ENCODE measurements at places on chromosomes 11 and 22.
A peak's percentile ranks its signal among the peaks of the same experiment; 100 is the strongest.

DNA sequence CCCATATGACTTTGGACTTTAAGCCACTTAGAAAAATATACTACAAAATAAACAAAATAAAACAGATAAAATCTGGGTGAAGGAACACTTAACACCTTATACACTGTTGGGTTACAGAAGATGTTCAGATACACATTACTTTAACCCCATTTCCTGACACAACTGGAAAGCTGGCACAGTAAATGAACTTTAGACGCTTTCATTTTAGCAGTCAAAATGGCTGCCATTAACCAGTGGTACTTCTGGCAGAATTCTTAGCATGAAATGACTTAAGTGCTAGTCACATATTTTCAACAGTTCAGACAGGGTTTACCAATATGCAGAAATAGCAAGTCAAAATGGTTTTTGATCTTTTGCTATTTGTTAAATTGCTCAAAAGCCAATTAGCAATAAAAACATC, 37.9 kb downstream of the PIK3C2A start:
- DNase-seq: no peak

GRCh38 chr11:105933695-105934094, 88.3 kb downstream of the MSANTD4 start:
- no peak for DNase-seq

- DNase-seq: no peak
Measured at GRCh38 chr11:120579611-120580031, 68.1 kb downstream of the GRIK4 start.

GRCh38 chr11:210122-210802, 2.8 kb downstream of the RIC8A start:
- DNase-seq: no peak

DNA sequence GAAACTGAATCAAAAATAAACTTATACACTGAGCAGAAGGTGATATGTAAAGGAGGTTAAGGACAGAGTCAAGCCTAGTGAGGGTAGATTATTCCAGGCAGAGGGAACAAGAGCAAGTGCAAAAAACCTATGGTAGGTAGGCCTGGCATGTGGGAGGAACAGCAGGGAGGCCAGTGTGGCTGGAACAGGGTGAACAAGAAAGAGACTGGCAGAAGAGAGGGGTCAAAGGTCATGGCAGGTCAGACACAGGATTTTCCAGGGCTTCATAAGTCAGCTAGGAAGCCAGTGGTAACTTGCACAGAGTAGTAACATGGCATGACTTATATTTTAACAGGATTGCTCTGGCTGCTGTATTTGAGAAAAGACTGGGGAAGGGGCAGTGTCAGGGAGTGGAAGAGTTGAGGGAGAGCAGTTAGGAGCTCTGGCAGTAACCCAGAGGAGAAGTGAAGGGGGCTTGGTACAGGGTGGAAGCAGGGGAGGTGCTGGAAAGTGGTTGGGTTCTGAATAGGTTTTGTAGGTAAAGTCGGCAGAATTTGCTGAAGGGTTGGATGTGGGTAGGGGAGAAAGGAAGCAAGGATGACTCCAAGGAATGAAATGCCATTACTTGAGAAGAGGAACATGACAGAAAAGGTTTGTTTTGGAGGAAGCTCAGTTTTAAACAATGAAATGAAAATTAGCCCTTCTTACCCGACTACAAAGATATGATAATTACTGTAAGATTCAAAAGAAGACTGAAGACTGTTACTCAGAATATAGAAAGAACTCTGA, 86.2 kb downstream of the ZNRF3 start:
- DNase-seq: no peak

DNA sequence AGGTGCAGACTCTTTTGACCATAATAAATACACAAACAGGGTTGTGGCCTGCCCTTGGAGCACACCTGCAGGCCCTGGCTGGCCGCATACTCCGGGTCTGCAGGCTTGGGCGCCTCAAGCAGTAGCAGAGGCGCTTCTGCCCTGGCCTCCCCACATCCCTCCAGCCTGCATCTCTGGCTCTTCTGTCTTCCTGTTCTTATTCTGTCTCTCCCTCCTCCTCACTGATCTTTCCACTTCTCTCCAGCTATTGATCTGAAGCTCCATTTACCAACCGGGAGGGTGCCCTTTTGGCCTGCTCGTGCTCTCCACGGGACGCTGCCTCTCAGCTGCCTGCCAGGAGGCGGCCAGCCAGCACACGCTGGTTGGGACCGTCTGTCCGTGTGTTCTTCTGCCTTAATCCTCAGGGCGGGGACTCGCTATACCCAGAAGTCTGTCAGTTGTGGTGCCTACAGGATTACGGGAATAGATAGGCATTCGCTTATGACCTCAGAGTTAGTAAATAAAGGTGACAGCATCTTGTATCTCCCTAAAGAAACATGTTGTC, 5.2 kb downstream of the UPB1 start:
- no peak for DNase-seq

DNA sequence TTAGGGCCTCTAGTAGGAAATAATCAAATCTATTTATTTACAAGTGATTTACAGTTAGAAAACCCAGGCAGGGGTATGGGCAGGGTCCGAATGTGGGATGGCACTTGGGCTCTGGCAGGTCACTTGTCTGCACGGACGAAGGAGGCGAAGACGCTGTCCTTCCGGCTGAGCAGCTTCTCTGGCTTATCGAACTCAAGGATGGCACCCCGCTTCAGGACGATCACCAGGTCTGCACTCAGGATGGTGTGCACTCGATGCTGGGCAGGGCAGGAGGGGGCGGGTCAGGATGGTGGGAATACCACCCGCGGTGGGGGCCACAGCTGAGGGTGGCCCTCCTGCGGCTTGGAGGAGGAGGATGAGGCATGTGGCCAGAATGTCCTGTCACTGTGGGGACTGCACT, 4.4 kb upstream of the KCNJ11 start:
- DNase-seq: no peak

- no peak for DNase-seq
Measured at GRCh38 chr22:42229455-42230149, 40.9 kb downstream of the TCF20 start.

DNA sequence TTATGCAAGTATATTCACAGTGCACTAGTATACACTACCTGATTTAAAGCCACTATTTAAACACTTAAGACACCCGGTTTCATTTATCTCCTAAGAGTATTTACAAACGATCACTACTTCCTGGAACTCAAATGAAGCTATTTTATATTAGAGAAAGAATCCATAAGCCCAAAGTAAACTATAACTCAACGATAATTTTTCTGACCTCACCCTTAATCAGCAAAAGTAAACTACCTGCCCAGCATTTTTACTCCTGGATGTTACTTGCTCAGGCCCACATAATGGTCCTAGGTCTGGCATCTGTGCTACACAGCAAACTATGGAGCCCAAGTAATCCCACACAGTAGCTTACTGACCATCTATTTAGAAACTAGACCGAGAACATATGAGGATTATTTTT, 33.4 kb downstream of the TSG101 start:
- no peak for DNase-seq

DNA sequence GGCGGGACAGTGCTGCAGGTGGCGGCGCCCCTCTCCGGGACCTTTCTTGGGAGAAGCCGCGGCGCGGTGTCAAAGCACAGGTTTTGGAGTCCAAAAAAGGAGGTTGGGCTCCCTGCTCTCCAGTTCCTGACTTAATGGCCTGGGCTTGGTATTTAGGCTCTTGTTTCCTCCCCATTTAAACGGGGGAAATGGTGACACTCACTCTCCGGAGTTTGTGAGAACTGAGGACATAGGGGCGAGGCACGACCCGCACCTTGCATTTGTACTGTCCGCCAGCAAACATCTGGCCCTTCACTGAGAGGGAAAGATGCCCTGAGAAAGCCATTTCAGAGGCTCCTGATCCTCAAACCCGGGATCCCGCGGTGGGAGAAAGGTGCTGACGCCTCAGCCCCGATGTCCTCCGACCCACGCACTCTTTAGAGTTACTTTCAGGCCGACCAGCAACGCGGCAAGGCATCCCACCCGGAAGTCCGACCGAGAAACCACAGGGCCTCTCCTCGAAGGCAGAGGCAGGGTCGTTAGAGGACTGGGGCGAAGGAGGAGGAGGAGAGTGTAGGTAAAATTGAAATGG, 2.9 kb upstream of the WDR74 start:
- DNase-seq: peak; percentile 56

DNA sequence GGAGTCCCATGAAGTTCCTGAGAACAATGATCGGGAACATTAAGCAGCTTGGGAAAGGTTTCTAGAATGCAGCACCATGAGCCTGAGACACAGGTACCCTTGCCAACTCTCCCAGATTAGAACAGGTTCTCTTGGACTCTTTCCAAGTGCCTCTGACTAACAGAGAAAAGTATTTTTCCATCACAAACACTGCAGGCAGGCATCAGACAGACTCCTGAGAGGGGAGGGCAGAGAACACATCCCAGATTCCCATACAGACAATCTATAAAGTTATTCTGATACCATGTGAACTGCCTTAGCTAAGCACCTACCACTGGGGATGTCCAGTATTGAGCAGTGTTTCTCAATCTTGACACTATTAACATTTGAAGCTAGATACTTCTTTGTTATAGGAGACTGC, 27.3 kb downstream of the SERGEF start:
- no peak for DNase-seq

GRCh38 chr11:63237413-63237812, 6.0 kb downstream of the SLC22A25 start:
- no peak for DNase-seq

DNA sequence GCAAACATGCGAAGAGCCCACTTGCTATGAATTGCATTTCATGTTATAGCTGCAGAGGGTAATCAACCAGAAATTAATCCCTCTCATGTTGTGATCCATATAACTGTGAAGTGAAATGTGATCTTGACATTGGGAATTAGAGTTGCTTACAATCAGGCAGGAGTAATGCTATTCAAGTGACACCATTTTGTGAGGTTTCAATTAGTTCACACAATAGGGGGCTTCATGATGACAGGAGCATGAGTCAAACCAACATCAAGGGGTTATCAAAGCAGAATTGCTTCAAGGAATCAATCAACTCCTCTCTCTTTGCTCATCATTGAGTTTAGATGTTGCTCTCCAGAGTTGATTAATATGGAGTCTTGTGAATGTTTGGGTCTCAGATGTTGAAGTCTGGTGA, 1585.2 kb upstream of the TENM4 start:
- no peak for DNase-seq

DNA sequence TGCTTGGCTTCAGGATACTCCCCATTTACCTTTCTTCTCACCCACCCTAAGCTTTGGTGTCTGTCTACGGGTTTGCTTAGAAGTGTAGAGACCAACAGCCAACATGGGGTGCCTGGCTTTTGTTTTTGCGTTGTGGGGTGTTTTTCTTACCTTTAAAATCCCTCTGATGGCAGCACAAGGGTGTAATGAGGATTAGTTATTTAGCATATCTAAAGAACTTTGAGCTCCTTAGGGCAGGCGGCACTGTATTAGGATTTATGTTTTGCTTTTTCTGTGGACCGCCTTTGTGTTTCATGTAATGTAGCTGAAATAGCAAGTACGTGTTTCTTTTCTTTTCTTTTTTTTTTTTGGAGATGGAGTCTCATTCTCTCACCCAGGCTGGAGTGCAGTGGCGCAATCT, 8.9 kb downstream of the AP2A2 start:
- no peak for DNase-seq

GRCh38 chr11:43546561-43547429, 133.7 kb upstream of the HSD17B12 start:
- DNase-seq: no peak

DNA sequence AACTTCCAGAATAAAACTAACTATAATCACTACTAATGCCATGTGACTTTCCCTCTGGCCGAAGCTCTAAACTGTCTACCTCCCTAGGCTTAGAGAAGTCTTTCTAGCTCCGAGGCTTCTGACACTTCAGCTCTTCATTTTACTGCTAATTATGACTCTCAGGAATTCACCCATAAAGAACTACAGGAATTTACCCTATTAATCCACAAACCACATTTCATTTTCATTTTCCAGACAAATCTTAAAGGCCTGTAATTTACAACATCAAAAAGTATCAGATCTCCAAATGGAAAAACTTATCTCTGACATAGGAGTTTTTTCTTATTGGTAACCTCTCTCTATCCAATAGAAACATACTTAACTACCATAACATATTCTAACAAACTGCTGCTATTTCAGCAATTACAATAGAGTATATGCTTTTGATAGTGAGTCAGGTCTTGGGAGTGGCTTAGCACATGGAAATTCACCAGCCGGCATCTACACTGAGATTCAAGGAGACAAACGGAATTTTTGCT, 33.4 kb downstream of the MRTFA start:
- DNase-seq: no peak

GRCh38 chr22:35305525-35306070, 5.9 kb downstream of the TOM1 start:
- no peak for DNase-seq

DNA sequence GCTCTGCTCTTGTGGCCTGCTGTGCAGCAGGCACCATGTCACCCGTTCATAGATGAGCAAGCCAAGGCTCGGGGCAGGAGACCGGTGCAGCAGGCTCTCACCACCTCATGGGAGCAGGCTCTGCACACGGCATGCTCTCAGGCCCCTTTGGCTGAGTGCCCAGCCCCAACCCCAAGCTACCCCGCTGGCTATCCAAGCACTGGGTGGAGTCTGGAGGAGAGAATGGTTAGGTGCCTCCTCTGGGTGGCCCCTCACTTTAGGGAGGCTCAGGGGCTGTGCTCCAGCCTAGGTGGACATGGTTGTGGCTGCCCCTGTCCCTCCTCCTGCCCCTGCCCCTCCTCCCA, 199.9 kb downstream of the IGLL1 start:
- no peak for DNase-seq

GRCh38 chr11:118914987-118915386, 10.7 kb downstream of the BCL9L start:
- no peak for DNase-seq

- no peak for DNase-seq
Measured at GRCh38 chr22:25156736-25157135, 42.9 kb upstream of the CRYBB3 start.

DNA sequence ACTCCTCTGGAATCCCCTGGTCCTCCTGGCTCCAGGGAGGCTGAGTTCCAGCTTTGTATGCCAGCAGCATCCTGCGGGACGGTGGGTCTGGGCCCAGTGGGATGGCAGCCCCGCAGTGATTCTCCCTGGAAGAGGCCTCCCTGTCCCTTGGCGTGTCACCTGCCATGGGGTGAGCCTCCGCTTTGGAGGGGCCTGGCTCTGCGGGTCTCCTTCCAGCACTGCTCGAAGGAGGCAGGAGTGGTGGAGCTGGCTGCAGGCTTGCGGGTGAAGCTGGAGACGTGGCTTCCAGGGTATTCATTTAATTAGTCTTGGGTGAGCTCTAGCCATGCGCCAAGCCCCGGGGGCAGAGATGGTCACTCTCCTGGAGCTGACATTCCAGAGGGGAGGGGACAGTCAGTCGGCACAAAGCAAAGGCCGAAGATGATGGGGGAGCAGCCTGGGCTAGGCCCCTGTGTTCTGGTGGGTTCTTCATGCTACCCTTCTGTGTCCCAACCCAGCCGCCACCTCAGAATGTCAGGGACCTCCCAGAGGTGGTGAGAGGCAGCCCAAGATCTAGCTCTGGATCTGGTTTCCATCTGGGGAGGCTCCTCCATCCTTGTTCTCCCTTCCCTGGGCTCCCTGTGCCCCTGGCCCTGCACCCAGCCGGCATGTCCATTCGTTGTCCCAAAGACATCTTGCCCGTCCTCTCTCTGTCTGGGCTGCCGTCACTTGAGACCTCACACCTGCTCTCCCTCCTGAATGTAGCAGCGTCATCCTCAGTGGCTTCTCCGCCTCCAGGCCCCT, 1332.5 kb downstream of the BRD1 start:
- no peak for DNase-seq
